ENCODE measurements at places on chromosomes 2 and 18. TPM values are rescaled to one million over a fixed set of nuclear protein-coding genes. Genes with fewer than 3 reads are reported as not detected.

Gene RAX
- not detected for total RNA-seq

- no peak overlapping the region for H3K27ac ChIP-seq
- no peaks in the 10 kb centered on the region for H3K27me3 ChIP-seq
- no peak overlapping the region for H3K4me3 ChIP-seq
- no peak for DNase-seq
- no peaks in the 10 kb centered on the region for H3K4me1 ChIP-seq
Measured at GRCh38 chr2:122469147-122469546, 713.7 kb downstream of the TSN start.

Gene ILKAP
- 36.0 TPM for total RNA-seq

- H3K36me3 ChIP-seq = no peaks in the 10 kb centered on the region
- no peaks in the 10 kb centered on the region for H3K4me1 ChIP-seq
- no peak overlapping the region for H3K27ac ChIP-seq
- DNase-seq = no peak
Measured at GRCh38 chr18:11823545-11823944, 27.7 kb upstream of the CHMP1B start.

- no peaks in the 10 kb centered on the region for H3K27me3 ChIP-seq
- H3K27ac ChIP-seq = no peak overlapping the region
- peaks cover 16% of the 10 kb centered on the region for H3K4me1 ChIP-seq
- no peak for DNase-seq
- H3K36me3 ChIP-seq = no peaks in the 10 kb centered on the region
Measured at GRCh38 chr2:25881764-25882163, 3.5 kb upstream of the ASXL2 start.

All from esophagus muscularis mucosa (tissue), 4 donors.